ENCODE measurements at places on chromosomes 7 and 10.

DNA sequence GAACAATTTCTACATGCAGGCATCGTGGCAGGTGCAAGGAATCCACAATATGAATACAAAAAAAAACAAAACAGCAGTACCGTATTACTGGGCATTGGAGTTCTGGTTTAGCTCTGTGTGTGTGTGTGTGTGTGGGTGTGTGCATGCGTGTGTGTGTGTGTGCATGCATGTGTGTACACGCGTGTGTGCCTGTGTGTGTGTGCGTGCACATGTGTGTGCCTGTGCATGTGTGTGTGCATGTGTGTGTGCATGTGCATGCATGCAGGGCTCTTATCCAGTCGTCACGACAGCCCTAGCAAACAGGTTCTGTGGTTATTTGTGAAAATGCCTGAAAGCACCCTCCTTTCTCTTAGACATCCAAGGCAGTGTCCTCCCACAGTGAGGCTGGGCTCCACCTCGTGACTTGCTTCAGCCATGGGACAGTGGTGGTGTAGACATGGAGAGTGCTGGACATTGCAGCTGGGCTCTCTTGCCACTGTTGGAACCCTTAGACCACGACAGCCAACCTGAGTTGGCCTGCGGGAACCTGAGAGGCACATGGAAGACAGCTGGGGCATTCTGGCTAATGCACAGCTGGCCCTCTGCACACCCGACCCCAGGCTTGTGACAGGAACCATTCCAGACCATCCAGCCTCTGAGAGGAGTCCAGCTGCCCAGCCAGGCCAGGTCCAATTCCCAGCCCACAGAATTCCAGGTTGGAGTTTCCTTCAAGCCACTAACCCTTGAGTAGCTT, 173.4 kb upstream of the SHH start:
- DNase-seq: no peak

- DNase-seq: no peak
Observed at GRCh38 chr7:156606691-156607331, 33.8 kb upstream of the RNF32 start.

DNA sequence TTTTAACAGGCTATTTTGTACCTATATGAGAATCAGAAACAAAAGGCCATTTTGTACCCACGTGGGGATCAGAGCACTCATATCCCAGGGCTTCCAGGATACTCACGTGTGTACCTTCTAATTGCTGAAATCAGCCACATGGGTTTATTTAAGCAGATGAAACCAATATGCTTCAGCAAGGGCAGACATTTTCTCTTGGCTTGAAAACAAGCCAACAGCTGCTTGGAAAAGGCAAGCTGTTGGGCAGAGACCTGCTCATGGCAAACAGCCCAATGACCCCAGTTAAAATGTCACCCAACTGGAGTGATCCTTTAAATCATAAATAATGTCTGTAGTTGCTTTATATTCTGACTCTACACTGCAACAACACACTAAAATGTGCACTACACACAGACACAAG, 26.5 kb upstream of the TOMM7 start:
- DNase-seq: no peak

DNA sequence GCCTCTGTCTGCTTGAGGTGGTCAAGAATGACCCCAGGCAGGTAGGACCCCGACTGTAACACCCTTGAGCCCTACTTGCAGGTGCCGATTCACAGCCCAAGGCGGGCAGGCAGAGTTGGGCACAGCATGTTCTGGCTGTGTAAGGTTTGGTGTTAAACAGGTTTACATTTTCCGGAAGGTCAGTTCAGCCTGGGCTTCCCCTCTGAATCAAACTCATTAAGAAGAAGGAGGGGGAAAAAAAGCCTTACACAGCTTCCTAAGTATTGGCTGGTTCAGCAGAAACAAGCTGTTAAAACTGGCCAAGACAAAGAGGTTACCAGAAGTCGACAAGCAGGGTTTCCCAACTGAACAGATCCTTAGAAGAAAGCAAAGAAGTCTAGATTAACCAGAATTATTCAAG, 132.7 kb downstream of the PRPF18 start:
- DNase-seq: no peak

DNA sequence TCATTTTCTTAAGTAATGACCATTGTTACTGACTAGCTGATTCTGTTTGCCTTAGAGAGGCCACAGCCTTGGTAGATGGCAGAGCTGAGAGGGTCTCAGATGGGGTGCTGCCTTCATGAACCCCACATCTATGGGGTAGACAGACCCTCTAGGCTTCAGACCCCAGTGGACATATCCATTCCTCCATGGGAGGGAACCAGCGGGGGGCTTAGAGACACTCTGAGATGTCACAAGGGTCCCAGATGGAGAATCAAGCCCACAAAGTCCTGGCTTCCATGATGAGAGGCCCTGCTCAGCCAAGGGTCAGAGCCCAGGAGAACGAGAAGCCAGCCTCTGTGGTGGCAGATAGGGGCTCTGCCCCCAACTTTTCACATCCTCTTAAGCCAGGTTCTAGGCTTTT, 408.6 kb downstream of the TCERG1L start:
- DNase-seq: no peak

DNA sequence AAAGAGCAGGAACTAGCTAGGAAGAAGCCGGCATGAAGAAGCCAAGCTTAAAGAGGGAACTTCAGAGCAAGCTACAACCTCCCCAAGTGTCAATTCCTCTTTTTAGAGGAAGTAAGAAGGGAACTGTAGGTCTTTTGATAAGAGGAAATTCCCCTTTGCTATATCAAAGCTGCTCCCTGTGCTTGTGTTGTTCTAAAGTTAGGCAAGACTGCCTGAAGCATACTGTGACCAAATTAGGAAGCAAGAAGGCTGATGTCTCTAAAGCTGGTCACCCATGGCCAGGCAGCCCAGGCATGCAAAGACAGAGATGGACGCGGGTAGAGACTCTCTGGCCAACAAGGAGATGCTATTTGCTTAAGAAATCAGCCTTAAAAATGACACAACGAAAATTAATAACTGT, 87.9 kb downstream of the RNF216 start:
- DNase-seq: peak; percentile 66

DNA sequence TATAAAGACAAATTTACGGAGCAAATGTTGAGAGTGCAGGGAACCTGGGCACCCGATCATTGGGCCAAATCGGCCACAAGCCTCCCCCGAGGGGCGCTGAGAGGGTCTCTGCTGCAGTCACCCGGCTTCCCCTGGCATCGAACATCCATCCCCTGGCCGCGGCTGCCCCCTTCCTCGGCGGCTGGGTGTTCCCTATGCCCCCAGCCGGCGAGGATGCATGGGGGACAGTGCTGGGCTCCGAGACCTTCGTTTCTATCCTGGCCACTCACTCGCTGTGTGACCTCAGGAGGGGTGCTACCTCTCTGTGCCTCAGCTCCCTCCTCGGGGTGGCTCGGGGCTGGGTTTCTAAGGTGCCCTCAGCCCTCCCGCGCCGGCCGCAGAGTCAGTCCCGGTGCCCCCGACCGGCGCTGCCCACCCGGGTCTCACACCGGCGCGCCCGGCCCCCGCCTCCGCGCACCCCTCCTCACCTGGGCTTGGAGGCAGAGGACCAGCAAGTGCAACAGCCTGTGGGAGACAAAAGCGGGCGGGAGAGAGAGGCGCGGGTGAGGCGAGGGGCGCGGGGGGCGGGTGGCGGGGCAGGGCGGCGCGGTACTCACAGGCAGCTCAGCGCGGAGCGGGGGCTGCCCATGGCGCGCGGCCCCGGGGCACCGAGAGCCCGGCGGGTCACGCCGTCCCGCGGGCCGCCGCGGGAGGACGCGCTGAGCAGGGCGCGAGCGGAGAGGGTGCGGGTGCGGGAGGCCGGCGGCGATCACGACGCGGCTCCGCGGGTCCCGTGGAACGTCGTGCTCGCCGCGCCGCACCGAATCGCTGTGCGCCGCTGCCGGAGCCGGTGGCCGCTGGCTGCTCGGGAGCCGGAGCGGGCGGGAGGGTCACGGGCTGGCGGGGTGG, at the start of gene FGF8:
FGF8 (minus strand) TSS at position 842 of the 888 bp plus-strand sequence; CDS start at position 628, 214 bp downstream.
- no peak for DNase-seq

Data from Caki2 (cell line).